ENCODE measurements at places on chromosomes 3 and 15.

DNA sequence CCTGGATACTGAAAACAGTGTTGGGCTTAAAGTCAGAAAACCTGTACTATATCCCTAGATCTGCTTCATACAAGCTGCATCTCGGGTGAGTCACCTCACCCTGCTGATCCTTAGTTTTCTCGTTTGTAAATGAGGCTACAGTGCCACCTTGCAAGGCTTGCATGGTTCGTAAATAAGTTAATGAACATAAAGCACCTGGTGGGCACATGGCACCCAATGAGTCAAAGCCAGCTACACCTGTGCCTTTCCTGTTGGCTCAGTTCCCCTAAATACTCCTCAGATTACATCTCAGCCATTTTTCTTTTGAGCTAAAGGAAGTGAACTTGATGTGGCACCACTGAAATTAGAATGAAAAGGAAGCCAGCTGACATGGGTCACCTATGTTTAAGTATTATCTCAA is 26.5 kb downstream of the RTP1 start:
- DNase-seq = no peak

- DNase-seq = no peak
Measured at GRCh38 chr3:191120447-191121298, 78.4 kb upstream of the OSTN start.

GRCh38 chr3:115975353-115975752 is 352.0 kb downstream of the GAP43 start:
- DNase-seq = no peak

- no peak for DNase-seq
Measured at GRCh38 chr3:13623101-13623654, 74.3 kb downstream of the FBLN2 start.

DNA sequence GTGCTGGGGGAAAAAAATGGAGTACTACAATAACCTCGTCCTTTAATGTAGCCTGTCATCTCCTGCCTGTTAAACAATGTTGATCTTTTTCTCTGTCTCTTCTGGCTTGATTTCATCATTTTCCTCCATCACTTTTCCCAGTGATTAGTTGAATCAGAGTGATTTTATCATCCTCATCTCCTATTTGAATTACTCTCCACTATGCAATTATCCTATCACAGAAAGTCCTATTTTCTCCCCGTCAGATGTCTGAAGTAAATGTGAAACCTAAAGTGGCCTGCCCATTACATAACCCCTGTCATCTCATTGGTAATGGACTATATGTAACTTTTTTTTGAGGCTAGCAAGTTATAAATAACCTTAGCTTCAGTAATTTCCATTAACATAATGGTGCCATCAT is 201.8 kb downstream of the CACNA2D3 start:
- DNase-seq = no peak

DNA sequence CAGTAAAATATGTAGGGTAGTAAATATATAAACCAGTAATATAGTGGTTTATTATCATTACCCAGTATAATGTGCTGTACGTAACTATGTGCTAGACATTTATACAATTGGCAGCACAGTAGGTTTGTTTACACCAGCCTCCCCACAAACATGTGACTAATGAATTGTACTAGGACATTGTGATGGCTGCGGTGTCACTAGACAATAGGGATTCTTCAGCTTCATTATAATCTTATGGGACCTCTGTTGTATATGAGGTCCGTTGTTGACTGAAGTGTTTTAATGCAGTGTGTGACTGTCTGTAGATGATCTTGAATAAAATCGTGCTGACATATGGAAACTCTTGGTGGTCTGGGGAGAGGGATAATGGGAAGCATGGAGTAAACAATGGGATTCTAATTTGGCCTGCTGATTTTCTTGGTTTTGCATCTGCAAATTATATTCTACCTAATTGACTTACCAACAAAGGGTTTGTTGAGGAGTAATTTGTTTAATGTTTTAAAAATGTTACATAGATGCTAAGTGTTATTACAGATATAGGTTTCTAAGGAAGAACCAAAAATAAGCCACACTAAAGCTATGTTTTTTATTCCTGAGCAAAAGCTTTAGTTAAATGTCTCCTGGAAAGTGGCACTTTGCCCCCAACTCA is 496.5 kb upstream of the TBL1XR1 start:
- DNase-seq = no peak

- no peak for DNase-seq
Measured at GRCh38 chr3:72006631-72007556, 221.9 kb upstream of the PROK2 start.

- no peak for DNase-seq
Measured at GRCh38 chr15:75112278-75112847, 89.0 kb downstream of the PPCDC start.

- no peak for DNase-seq
Measured at GRCh38 chr3:39378957-39379777, 4.0 kb upstream of the SLC25A38 start.

DNA sequence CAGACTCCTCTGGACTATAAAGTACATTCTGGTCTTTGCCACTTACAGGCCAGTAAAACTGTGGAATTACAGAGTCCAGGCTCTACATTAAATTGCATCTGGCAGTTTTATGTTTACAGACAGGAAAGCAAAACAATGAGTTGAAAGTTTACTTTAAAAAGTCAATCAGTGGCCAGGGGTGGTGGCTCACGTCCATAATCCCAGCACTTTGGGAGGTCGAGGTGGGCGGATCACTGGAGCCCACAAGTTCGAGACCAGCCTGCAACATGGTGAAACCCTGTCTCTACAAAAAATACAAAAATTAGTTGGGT is 53.8 kb downstream of the TM4SF4 start:
- DNase-seq = no peak

- DNase-seq = no peak
Measured at GRCh38 chr3:45676325-45677032, 12.7 kb upstream of the SACM1L start.

DNA sequence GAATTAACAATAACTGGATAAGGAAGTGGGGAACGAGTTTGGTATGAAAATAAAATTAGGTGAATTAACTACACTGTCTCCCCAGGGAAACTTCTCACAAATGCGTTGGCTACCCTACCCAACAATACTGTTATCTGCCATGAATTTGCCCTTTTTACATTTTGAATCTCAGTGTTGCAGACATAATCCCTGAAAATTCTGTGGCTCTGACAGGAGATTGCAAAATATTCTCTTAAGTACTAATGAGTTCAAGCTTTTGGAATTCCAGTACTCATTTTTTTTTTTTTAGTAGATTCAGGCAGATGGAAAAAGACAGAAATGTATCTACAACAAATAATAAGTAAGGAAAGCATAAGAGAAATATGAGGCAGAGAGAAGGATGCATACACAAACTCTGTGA is 332.6 kb downstream of the LSAMP start:
- DNase-seq = no peak

GRCh38 chr3:112649478-112649735 is 8.5 kb upstream of the CCDC80 start:
- no peak for DNase-seq

All from activated gamma-delta T cell treated with anti-CD3 and anti-CD28 coated beads, Interleukin-2, amount 50 U/mL, for 16 hours (primary cell).